ENCODE measurements at places on chromosomes 6 and 20.

DNA sequence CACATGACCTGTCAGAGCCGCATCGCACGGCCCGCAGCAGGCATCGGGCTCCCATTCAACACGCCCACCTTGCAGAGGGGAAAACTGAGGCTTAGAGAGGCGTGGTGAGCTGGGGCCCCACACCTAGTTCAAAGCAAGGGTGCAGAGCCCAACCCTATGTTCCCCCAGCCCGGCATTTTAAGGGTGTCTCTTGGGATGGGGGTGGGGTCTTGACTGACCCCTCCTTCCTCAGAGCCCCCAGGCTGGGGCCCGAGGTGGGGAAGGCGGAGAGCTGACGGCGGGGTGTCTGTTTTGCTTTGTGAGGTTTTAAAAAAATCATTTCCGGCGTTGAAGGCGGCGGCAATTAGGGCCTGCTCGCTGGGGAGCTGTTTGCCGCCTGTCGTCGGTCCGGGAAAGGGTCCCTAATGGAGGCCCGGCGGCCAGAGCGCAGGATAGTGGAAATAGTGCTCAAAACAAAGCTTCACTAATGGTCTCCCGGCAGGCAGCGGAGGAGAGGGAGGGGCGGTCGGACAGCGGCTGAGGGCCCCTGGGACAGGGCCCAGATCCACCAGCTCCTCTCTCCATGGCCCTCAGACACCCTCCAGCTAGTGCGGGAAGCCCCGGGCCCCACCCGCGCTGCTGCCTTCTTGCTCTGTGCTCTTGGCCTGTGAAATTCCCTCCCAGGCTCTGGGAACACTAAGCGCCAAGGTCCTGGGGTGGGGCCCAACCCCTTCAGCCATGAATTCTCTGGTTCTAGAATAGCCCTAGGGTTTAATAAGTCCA, 11.9 kb downstream of the VSTM2L start:
- no peak for DNase-seq

DNA sequence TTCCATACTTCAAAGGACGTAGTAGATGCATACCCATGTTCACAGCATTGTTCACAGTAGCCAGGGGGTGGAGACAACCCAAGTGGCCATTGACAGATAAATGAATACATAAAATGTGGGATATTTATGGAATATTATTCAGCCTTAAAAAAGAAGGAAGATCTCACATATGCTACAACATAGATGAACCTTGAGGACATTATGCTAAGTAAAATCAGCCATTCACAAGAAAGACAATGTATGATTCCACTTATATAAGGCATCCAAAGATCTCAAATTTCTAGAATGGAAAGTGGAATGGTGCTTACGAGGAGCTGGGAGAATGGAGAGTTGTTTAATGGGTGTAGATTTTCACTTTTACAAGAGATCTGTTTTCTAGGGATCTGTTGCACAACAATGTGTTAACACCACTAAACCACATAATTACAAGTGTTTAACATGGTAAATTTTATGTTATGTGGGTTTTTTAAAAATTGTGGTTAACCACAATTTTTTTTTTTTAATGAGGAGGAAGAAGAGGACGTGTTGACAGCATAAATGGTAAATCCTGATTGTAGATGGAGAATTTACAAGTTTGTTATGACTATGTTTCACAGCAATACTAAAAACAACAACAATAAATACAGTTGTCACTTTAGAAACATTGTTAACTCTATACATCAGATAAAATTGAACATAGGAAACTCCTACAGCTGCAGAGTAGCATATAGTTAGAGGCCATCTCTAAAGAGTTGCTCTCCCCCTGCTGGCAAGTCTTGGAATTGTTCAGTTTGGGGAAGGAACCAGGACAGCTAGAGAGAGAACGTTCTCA, 41.6 kb downstream of the CCN2 start:
- peak; percentile 54 for DNase-seq

- DNase-seq, result no peak
These were observed at the start of gene NKX2-4 for GRCh38 chr20:21397341-21398108. TSS of gene NKX2-4 (minus strand) at chr20:21397526. CDS start at chr20:21397399, 127 bp downstream.

DNA sequence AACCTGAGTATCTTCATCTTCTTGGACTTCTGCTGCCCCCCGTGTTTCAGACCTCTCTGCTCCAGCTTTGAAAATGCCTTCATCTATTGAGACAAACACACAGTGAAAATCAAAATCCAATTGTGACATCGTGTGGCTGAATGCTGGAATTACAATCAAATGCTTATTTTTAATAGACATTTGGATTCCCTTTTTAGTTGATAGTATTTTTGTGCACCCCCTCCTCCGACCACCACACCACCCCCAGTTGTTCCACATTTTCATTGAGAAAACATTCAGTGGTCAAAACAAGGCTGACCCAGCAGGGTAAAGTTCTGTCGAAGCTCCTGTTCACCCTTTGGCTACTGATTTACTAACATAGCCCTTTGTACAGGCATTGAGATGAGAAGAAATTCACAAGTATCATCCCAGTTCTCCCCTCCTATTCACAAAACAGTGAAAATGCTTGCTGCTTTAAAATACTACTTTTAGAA, 79.0 kb downstream of the NRSN1 start:
- DNase-seq, result no peak
